HFFc6 (cell line): ENCODE measurements at places on chromosomes 3 and 15.
A peak's percentile ranks its signal among the peaks of the same experiment; 100 is the strongest.

DNA sequence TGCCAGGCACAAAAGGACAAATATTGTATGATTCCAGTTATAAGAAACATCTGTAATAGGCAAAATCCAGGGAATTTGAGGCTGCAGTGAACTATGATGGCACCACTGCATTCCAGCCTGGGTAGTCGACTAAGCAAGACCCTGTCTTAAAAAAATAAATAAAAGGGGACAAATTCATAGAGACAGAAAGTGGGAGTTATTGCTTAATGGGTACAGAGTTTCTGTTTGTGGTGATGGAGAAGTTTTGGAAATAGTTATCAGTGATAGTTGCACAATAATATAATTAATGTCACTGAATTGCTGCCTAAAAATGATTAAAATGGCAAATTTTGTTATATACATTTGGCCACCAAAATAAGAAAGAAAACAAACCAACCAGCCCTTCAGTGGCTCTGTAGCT lies 27.6 kb upstream of the CNBP start:
- DNase-seq = no peak
- H3K4me3 ChIP-seq = peak overlapping the region; percentile 48
- H3K27me3 ChIP-seq = no peaks in the 10 kb centered on the region; the same call in 1 of the 2 replicates
- peak overlapping the region; percentile 92 for H3K27ac ChIP-seq
- peaks cover 30% of the 10 kb centered on the region for H3K4me1 ChIP-seq

GRCh38 chr15:68792901-68793766 lies 27.6 kb downstream of the ANP32A start:
- H3K27me3 ChIP-seq = peaks cover 1% of the 10 kb centered on the region; the same call in 1 of the 2 replicates
- no peak overlapping the region for H3K27ac ChIP-seq
- no peak overlapping the region for H3K4me3 ChIP-seq
- H3K4me1 ChIP-seq = peaks cover 37% of the 10 kb centered on the region
- no peaks in the 10 kb centered on the region for H3K36me3 ChIP-seq
- DNase-seq = no peak

DNA sequence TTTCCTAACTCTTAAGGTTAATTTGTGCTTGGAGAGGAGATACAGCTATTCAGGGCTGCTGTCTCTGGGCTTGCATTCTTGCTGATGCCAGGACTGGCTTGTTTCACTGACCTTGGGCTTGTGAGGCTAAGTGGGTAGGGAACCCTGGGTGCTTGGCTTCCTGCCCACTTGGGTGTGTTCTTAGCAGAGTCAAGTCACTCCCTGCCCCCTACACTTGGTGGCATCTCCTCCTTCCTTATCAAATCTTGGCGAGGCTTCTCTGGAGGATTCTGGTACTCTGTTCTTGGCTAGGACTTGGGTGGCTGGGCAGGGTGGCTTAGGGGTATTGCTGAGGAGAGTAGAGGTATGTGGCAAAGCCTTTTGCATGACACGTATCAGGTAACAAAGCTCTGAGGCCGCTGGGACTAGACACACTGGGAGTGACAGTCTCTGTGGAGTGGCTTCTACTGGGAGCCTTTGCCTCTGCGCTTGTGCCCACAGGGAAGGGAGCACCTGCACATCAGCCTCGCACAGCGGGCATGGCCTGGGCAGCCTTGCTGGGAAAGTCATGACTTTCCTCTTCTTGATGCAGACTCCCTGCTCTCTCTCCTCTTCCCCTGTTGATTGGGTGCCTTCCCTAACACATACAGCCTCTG lies 41.8 kb downstream of the CHCHD6 start:
- 0 out of 2 replicates have a peak, but pooled peaks cover 4% of the 10 kb centered on the region for H3K36me3 ChIP-seq
- peaks cover 18% of the 10 kb centered on the region for H3K4me1 ChIP-seq
- H3K27me3 ChIP-seq = no peaks in the 10 kb centered on the region; the same call in none of the 2 replicates
- no peak overlapping the region for H3K4me3 ChIP-seq
- H3K27ac ChIP-seq = no peak overlapping the region

- no peak overlapping the region for H3K27ac ChIP-seq
- DNase-seq = no peak
- peaks cover 14% of the 10 kb centered on the region for H3K36me3 ChIP-seq
- H3K4me3 ChIP-seq = no peak overlapping the region
These were observed 5.4 kb downstream of the CLN6 start for GRCh38 chr15:68224108-68224507.

DNA sequence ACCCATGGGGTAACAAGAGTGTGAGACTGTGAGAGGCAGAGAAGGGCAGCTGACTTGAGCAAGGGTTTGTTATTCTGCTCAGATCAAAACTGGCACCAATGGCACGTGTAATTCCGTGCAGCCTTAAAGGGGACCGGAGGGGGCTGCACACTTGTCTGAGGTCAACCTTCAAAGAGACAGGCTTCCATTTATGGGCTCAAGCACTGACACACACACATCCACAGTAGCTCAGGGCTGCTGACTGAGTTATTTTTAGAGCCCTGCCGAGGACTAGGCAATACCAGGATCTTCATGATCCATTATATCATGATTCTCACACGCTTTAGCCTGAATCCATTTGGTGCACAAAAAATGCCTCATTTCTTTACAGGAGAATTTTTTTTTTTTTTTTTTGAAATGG lies 20.6 kb upstream of the SPTBN5 start:
- DNase-seq = no peak
- no peak overlapping the region for H3K27ac ChIP-seq
- H3K27me3 ChIP-seq = peaks cover 2% of the 10 kb centered on the region; the same call in 1 of the 2 replicates
- H3K36me3 ChIP-seq = peaks cover 19% of the 10 kb centered on the region

GRCh38 chr3:186150041-186150830 lies 41.3 kb upstream of the ETV5 start:
- no peak for DNase-seq
- no peak overlapping the region for H3K4me3 ChIP-seq
- no peaks in the 10 kb centered on the region for H3K4me1 ChIP-seq

DNA sequence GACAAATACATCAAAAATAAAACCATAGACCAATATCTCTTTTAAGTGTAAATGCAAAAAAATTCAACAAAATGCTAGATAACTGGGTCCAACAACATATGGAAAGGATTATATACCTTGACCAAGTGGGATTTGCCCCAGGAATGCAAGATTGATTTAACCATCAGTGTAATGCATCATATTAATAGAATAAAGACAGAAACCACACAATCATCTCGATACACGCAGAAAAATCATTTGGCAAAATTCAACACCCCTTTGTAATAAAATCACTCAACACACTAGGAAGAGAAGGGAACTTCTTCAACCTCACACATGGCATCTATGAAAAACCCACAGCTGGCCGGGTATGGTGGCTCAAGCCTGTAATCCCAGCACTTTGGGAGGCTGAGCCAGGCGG lies 19.5 kb downstream of the GREM1 start:
- no peak for DNase-seq
- H3K4me1 ChIP-seq = peaks cover 79% of the 10 kb centered on the region
- H3K36me3 ChIP-seq = peaks cover 73% of the 10 kb centered on the region
- H3K4me3 ChIP-seq = peak overlapping the region; percentile 5; the same call in 1 of the 2 replicates
- peak overlapping the region; percentile 83 for H3K27ac ChIP-seq

DNA sequence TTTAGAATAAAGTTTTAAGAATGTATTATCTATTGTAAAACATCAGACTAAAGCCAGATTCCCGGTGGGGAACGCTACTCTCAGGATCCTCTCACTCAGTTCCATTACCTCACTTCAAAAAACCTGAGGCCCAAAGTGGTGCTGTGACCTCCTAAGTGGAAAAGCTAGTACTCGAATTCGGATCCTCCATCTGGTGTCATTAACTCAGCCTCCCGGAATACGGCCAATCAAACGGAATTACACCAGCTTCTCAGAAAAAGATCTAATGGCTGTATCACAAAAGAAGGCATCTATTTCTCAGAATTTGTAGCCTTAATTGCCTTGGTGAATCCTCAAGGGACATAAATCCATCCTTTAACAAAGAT lies 627 bp downstream of the ACAD11 start:
- H3K4me3 ChIP-seq = peak overlapping the region; percentile 99
- peaks cover 10% of the 10 kb centered on the region for H3K36me3 ChIP-seq

DNA sequence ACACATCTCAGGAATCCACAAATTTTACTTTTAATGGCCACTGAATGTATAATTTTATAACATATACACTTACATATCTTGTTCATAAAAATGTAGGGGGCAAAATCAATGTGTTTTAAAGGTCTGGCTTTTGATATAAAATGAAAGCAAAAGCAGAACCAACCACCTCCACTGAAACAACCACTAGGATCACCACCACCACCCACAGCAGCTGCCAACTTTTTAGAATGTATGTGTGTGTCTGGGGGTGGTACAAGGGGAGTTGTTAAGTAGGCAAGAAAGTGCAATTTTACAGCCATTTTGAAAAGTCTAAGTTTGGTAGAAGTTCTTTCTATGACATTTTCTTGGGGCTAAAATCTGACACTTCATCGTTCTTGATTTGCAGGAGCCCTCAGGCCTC lies 44.0 kb downstream of the OTOL1 start:
- no peak overlapping the region for H3K27ac ChIP-seq
- no peaks in the 10 kb centered on the region; the same call in 1 of the 2 replicates for H3K27me3 ChIP-seq
- H3K4me1 ChIP-seq = no peaks in the 10 kb centered on the region
- H3K4me3 ChIP-seq = no peak overlapping the region
- no peaks in the 10 kb centered on the region for H3K36me3 ChIP-seq
- no peak for DNase-seq

GRCh38 chr3:33041909-33042308 lies 55.0 kb downstream of the GLB1 start:
- H3K36me3 ChIP-seq = peaks cover 20% of the 10 kb centered on the region
- no peaks in the 10 kb centered on the region; the same call in 1 of the 2 replicates for H3K27me3 ChIP-seq
- H3K4me1 ChIP-seq = no peaks in the 10 kb centered on the region
- no peak overlapping the region for H3K27ac ChIP-seq
- no peak for DNase-seq
- no peak overlapping the region for H3K4me3 ChIP-seq

DNA sequence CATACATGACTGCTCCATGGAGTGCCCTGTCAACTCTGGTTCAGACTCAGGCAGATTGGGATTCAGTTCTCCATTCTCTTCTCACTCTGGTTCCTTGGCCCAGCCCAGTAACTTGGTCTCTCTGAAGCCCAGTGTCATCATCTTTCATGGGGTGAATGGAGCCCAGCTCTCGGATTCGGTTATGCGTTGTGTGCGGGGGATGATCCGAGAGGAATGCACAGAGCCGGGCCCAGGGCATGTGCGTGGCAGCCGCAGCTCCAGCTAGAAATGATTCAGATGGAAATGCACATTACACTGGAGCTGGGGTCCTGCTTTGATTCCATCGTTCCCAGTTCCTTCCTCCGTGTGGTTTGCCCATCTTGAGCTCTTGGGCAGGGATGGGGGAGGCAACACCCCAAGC lies 189.4 kb downstream of the FEZF2 start:
- H3K27me3 ChIP-seq = no peaks in the 10 kb centered on the region; the same call in 1 of the 2 replicates
- no peaks in the 10 kb centered on the region for H3K36me3 ChIP-seq
- H3K27ac ChIP-seq = no peak overlapping the region

DNA sequence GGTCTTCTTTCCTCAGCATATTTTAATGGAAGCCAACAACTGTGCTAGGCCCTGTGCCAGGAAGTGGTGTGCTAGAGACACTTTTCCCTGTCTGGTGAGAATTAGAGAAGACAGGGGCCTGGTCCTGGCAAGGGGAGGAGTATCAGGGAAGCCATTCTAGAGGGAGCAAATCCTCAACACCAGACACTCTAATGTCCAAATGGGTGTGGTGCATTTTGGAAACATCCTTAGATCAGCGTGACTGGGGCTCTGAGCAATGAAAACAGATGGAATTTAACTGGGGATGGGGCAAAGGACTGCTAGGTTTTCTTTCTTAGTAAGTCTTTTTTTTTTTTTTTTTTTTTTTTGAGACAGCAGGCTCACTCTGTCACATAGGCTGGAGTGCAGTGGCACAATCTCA lies 7.7 kb upstream of the VPS18 start:
- H3K4me3 ChIP-seq = no peak overlapping the region
- no peaks in the 10 kb centered on the region for H3K36me3 ChIP-seq
- peaks cover 5% of the 10 kb centered on the region for H3K27me3 ChIP-seq
- H3K4me1 ChIP-seq = no peaks in the 10 kb centered on the region

DNA sequence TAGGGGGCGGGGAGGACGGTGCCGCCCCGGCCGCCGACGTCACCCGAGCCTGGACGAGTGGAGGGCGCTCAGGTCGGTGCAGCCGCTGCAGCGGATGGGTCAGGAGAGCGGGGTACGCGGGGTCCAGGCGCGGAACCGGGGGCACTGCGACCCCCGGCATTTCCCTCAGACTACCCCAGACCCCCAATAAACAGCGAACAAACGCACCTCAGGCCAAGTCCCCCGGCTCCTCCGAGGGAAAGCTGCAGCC lies 78.9 kb downstream of the IQSEC1 start:
- peaks cover 23% of the 10 kb centered on the region for H3K4me1 ChIP-seq
- H3K27ac ChIP-seq = no peak overlapping the region
- no peak for DNase-seq
- H3K36me3 ChIP-seq = no peaks in the 10 kb centered on the region

DNA sequence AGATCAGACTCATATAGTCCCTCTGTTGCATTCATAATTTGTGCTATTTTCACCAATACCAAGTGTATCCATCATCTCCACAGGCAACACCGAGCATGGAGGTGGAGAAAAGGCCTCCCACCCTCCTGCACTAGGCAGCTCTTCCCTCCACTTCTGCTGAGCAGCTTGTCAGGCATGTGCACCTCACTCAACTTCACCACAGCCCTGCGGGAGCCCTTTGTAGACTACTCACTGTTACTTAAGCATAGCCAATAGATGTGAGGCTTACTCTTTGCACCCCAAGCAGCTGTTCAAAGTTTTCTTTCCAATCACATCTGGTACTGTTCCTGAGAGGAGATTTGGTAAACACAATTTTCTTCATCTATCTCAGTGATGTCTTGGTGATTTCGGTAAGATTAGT lies 16.9 kb upstream of the GUCA1C start:
- peaks cover 4% of the 10 kb centered on the region; the same call in 1 of the 2 replicates for H3K36me3 ChIP-seq
- no peak overlapping the region for H3K27ac ChIP-seq
- no peak for DNase-seq

GRCh38 chr3:113534365-113534764 lies 2.0 kb downstream of the SIDT1 start:
- peaks cover 32% of the 10 kb centered on the region for H3K4me1 ChIP-seq
- H3K27ac ChIP-seq = no peak overlapping the region
- H3K4me3 ChIP-seq = no peak overlapping the region
- DNase-seq = no peak
- peaks cover 43% of the 10 kb centered on the region for H3K27me3 ChIP-seq

GRCh38 chr3:179196098-179196497 lies 47.9 kb downstream of the PIK3CA start:
- peaks cover 9% of the 10 kb centered on the region for H3K36me3 ChIP-seq
- peaks cover 32% of the 10 kb centered on the region for H3K4me1 ChIP-seq
- peak; percentile 59 for DNase-seq
- H3K27me3 ChIP-seq = no peaks in the 10 kb centered on the region

GRCh38 chr15:86863226-86863915 lies 783.7 kb downstream of the AGBL1 start:
- H3K4me1 ChIP-seq = no peaks in the 10 kb centered on the region
- H3K27ac ChIP-seq = no peak overlapping the region
- no peak for DNase-seq
- H3K4me3 ChIP-seq = no peak overlapping the region

DNA sequence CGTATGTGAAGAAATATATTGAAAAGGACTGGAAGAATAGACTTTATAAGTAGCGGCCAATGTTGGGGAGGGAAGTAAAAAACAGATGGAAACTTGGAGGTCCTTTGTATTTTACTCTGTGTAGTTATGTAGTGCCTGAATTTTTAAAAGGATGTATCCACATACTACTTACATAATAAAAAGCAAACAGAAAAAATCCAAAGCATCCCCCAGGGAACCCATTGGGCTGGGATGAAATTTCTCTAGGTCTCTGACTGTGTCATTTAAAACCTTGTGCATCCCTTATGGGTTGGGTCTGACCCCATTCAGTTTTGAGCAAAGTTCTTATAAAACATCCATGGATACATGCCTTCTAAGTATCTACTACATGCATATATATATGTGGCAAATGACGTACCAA lies 141.1 kb downstream of the NR1D2 start:
- DNase-seq = no peak
- H3K4me3 ChIP-seq = no peak overlapping the region
- H3K36me3 ChIP-seq = no peaks in the 10 kb centered on the region
- no peak overlapping the region for H3K27ac ChIP-seq
